ENCODE measurements at places on chromosomes 11 and 22.

DNA sequence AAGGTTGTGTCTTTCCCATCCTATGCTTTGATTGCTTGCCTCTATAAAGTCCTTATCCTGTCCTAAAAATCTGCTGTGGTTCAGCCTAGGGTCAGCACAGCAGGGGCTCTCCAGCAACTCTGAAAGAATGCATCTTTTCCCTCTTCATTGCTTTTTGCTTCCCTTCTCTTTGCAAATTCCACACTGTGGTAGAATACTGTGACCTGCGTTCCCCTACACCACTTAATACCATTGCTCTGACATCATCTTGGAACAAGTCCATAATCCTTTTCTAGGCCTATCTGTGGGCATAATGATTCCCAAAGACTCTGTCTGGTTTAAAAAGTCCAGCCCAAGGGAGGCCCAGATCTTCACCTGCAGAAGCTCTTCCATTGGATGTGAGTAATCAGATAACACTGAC, 177.7 kb downstream of the NAV2 start:
- DNase-seq = no peak

- DNase-seq = no peak
Observed at GRCh38 chr11:105881027-105881426, 141.0 kb downstream of the MSANTD4 start.

DNA sequence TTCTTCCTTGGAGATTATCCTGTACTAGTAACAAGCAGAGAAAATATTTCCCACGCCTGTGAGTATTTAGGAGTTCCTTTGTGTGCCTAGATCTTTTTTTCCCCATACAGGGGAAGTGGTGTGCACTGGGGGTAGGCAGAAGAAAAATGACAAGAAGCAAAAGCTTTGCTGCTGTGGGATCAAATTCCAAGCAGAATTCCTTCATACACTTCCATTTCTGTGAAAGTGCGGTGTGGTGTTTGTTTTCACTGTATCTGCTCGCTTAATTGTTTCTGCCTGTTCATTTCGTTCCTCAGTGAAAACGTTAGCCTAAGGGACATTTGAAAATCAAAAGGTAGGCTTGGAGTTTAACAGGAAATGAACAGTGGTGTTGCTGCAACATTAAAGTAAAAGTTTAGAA, 47.9 kb downstream of the BLID start:
- no peak for DNase-seq

- no peak for DNase-seq
Observed at GRCh38 chr11:116219171-116219635, 553.6 kb downstream of the BUD13 start.

DNA sequence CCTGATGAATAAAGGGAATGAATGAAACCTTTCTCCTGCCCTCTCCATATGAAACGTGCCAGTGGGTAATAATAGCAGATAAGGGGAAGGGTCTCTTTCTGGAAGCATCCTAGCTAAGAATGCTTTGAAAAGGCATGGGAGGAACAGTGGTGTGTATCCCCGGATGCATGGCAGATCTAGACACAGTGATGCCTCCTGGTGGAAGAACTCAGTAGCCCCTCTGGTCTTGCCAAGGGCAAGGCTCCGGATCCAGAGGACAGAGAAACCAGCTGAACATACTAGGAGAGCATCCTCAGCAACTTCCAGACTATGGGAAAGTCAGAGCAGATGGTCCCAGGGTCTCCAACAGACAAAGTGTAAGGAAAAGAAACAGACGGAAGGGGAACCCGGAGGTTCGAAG, 6.4 kb downstream of the BAIAP2L2 start:
- DNase-seq = no peak

DNA sequence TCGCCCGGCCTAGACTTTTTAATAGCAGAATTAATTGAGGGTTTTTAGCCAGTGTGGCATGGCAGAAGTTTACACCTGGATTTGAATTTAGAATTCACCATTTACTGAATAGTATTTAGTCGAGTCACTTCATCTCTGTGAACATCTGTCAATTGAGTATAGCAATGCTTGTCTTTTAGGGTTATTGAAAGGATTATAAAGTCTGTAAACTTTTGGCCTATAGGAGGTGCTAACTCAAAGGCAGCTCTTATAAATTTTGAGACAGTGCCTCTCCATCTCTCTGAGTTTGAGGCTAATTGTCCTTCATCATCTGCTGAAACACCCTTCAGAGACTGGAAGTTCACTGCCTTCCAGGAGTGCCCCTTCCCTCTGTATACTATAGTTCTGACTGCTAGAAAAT, 205.0 kb downstream of the NELL1 start:
- no peak for DNase-seq

GRCh38 chr11:102485095-102485722, 32.6 kb upstream of the TMEM123 start:
- DNase-seq = no peak

DNA sequence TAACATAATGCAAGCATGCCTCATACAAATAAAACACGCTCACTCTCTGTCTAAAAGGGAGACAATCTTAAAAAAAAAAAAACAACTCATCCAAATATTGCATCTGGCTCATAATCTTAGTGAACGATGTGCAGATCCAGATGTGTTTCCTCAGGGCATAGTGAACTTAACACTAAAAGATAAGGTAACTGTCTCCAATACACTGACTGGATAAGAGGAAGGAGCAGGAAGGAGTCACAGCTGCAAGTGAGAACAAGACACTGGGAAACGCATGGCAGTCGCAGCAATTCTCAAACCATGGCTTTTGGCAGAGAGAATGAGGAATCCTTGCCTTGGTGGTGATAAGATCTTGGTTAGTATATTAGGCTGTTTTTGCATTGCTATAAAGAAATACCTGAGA, 9.2 kb upstream of the EIF3M start:
- DNase-seq = no peak

GRCh38 chr11:4060182-4060923, 34.2 kb upstream of the RRM1 start:
- no peak for DNase-seq

- no peak for DNase-seq
Observed at GRCh38 chr11:131474947-131475346, 104.5 kb downstream of the NTM start.

All from activated CD4-positive, CD25-positive, alpha-beta regulatory T cell treated with anti-CD3 and anti-CD28 coated beads, Interleukin-2, amount 50 U/mL, for 72 hours (primary cell).